Fibroblast of gingiva (primary cell): ENCODE measurements at places on chromosomes 4 and X.

DNA sequence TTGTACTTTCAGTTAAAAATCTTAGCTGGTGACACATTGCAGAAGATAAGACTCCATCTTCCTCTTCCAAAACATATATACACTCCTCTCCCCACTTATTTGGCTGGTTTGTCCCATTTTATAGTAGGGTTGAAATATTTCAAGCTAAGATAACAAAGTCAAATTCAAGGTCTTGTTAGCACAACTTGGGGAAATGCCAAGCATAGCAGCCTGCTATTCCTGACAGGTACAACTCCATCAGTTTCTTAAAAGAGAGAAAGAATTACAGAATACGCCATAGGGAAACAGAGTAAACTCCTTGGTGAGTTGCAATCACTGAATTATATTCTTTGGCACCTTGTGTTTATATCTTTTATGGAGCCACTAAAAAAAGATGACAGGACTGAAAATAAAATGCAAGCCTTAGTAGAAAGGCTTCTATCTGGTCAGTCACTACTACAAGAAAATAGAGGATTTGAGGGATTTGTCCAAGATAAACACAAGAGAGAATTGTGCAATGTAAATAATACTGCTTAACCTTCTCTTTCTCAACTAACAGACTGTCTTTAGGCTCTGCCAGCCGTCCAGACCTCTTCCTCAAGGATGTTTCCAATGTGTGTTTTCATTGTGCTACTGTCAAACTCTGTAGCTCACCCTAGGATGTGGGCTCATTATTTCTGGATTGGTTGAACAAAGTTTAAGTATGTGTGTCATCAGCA lies 170.3 kb downstream of the VEGFC start:
- DNase-seq = peak; percentile 79

DNA sequence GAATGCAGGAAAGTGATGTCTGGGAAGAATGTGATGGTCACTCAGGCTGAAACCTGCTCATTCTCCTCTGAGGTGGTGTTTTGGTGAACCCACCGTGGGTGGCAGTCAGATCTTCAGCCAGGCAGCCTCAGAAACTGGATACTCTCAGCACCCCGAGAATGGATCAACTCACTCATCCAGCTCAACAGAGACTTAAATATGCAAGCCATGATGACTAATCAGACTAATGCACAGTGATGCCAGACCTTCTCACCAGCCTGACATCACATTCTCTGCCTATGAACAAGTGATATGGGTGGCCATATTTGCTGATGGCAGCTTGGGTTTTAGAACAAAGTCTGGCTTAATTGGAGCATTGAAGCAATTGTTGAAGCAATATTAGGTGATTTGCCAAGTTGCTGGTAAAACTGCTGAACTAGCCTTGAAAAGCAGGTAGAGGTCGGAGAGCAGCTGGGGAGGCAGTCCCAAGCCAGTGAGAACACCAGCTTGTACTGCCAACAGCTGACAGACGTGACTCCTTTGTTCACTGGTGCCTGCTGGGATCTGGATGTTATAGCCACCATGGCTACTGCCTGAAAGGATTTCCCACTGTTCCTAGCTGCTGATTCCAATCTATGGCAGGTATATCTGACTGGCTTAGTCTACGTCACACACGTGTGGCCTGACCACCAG lies 608.1 kb downstream of the MID1IP1 start:
- no peak for DNase-seq

GRCh38 chr4:108006361-108006760 lies 16.7 kb downstream of the HADH start:
- no peak for DNase-seq

DNA sequence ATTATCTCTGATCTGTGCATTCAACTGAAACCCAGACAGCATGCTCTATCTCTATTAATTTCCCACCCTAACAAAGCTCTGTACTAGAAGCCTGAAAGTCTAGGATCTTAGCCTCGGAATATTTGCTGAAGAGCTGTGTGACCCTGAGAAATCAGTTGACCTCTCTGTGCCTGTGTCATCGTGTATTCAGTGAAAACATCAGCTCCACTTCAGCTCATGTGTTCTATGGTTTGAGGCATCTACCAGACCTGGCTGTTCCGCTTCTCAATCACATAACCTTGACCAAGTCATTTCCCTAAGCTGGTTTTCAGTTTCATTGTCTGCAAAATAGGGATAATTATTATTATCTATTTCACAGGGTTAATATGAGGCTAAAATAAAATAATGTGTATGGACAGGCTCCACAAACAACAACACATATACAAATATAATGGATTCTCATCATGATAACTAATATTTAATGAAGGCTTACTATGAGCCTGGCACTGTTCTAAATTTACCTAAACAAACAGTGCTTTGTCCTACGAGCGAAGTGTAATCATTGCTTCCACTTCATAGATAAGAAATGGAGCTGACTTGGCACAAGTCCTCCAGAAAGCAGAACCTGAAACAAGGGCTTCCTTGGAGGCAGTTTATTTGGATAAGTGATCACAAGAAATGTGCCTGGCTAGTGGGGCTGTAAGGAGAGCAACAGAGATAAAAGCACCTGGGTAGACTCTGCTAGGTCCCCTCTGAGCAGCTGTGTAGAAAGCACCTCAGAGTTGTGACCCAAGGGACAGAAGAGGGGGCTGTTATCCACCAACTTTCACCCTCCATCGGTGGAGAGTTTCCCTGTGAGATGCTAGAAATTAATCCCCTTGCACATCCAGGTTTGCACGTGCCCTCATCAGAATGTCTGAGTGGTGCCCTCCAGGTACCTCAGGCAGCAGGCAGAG lies 356.9 kb downstream of the RAB28 start:
- DNase-seq = no peak

GRCh38 chr4:71133491-71133890 lies 140.0 kb downstream of the DCK start:
- DNase-seq = no peak

DNA sequence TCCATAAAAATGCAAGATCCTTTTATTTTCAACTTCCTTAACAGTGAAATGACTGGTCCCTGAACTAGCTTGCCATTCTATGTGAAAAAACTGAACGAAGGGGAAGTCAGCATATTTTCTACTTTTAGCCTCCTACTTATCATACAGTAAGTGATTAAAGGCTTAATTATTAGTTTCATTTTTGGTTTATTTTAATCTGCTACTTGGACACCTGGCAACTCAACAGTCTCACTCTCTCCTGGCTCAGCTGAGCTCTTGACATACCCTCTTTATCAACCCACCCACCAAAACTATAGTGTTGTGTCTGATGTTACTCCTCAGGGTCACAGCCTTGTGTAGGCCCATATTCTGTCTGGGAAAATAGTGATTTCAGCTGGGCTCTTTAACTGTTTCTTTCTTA lies 86.2 kb upstream of the CPXCR1 start:
- DNase-seq = no peak

GRCh38 chr4:187413564-187414358 lies 581.8 kb upstream of the ZFP42 start:
- DNase-seq = no peak

DNA sequence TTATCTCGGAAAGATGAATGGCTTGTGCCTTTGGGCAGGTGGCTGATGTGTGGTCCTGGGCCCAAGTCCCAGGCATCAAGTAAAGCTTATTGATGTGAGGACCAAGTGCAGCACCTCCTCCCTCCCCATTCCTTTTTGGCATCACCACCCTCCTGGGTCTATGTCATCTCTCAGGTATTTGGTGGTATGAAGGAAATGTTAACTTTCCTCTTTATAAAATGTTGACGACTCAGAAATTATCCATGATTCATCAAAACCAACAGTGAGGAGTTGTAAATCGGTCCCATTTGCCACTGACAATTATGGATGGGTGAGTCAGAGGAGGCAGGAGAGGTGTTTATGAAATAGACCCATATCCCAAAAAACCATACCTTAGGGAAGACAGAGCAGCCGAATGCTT lies 229.4 kb upstream of the GATB start:
- no peak for DNase-seq

DNA sequence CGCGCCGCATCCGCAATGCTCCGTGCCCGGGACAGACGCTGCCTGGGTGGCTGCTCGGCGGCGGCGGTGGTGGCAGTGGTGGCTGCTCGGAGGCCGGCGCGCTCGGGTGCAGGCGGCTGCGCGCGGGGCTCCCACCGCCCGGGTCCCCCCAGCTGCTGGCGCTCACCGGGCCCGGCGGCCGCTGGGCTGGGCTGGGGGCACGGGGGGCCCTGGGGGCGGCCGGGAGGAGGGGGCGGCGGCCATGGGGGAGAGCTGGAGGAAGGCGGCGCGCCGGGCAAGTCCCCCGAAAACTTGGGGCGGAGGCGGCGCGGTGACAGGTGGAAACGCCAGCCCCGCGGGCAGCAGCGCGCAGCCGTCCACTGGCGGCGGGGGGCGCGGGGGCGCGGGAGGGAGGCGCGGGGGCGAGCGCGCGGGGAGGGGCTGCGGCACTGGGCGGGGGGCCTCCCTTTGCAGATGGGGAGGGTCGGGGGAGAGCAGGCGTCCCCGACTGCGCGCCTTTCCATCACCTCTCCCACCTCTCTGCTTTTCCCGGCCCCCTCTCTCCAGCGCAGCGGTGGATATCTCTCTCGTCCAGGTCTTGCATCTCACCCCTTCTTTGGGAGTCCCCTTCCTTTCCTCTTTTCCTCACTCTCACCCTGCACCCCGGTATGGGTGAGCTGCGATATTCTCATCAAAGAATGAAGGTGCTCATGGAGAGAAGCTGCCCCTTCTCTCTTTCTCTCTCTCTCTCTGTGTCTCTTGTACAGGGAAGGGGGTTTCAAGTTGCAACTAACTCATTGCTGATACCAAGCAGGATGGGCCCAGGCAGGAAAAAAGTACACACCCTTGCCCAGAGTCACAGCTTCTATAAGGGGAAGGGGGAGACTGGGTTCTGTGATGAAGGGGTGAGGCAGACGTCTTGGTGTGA lies 83.7 kb upstream of the DHRSX start:
- no peak for DNase-seq

DNA sequence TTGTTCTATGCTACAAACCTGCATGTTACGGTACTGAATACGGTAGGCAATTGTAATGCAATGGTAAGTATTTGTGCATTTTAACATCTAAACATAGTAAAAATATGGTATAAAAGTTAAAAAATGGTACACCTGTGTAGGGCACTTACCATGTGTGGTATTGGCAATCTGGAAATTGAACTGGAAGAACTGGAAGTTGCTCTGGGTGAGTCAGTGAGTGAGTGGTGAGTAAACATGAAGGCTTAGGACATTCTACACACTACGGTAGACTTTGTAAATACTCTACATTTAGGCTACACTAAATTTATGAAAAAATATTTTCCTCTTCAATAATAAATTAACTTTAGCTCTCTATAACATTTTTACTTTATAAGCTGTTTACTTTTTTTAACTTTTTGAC lies 78.9 kb downstream of the RRAGB start:
- DNase-seq = no peak

GRCh38 chr4:12761694-12762093 lies 722.4 kb downstream of the RAB28 start:
- no peak for DNase-seq
